K562 (cell line): ENCODE measurements at places on chromosomes 7 and 10. TPM values are rescaled to one million over a fixed set of nuclear protein-coding genes. Genes with fewer than 3 reads are reported as not detected.

Gene GIMAP6
- 0.38 and 0.49 TPM in 2 replicates for total RNA-seq

Gene RBP4
- total RNA-seq = 0.91 and 2.0 TPM in 2 replicates

DNA sequence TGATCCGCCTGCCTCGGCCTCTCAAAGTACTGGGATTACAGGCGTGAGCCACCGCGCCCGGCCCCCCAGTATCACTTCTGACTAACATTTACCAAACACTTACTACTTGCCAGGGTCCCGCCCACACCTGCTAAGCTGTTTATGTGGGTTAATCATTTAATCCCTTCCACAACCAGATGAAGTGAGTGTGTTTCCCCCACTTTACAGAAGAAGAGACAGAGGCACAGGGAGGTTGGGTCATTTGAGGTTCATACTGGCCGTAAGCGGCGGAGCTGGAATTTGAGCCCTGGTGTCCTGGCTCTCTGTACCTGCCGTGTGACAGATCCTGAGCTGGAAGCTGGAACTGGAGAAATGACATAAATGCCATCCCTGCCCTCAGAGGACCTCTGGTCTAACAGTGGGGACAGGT is 15.1 kb upstream of the VPS37D start:
- DNase-seq = no peak

Gene BUD31
- 242 and 255 TPM in 2 replicates for total RNA-seq

- DNase-seq = no peak
These were observed 25.9 kb downstream of the LYZL1 start for GRCh38 chr10:29314726-29315125.

- DNase-seq = no peak
These were observed 746.0 kb upstream of the POT1 start for GRCh38 chr7:125675640-125676039.
